PC-3 (cell line): ENCODE measurements at places on chromosomes 1 and 21. TPM values are rescaled to one million over a fixed set of nuclear protein-coding genes. Genes with fewer than 3 reads are reported as not detected.

KCNQ4 gene
- total RNA-seq, result 1.1 and 2.5 TPM in 2 replicates

PEAR1 gene
- 10.3 and 11.9 TPM in 2 replicates for total RNA-seq

GBP1 gene
- total RNA-seq, result 1.0 and 1.2 TPM in 2 replicates

MIGA1 gene
- total RNA-seq, result 6.5 and 8.8 TPM in 2 replicates

FCRL2 gene
- not detected in 2 replicates for total RNA-seq

SORT1 gene
- total RNA-seq, result 9.2 and 14.3 TPM in 2 replicates

LIPI gene
- total RNA-seq, result not detected in 2 replicates

CLDN17 gene
- not detected in 2 replicates for total RNA-seq

LCE2A gene
- total RNA-seq, result not detected in 2 replicates

SHISAL2A gene
- not detected in 2 replicates for total RNA-seq

GJA4 gene
- total RNA-seq, result not detected in 2 replicates

TBX15 gene
- total RNA-seq, result 0.58 TPM in 1 of 2 replicates, not detected in the other

SYTL1 gene
- 26.8 and 34.3 TPM in 2 replicates for total RNA-seq

FDPS gene
- 301 and 313 TPM in 2 replicates for total RNA-seq

TACSTD2 gene
- 94.2 and 129 TPM in 2 replicates for total RNA-seq

CYP4X1 gene
- total RNA-seq, result 0.52 and 1.0 TPM in 2 replicates

DFFB gene
- 17.1 and 19.6 TPM in 2 replicates for total RNA-seq

PGM1 gene
- 124 and 132 TPM in 2 replicates for total RNA-seq

HOOK1 gene
- total RNA-seq, result 5.0 TPM in 2 replicates

CEP85 gene
- 30.6 and 30.8 TPM in 2 replicates for total RNA-seq

CYP2J2 gene
- 0.44 and 0.75 TPM in 2 replicates for total RNA-seq

ARHGEF11 gene
- 31.1 and 43.9 TPM in 2 replicates for total RNA-seq

KCTD3 gene
- total RNA-seq, result 48.4 and 52.8 TPM in 2 replicates

CFAP45 gene
- 1.6 and 4.8 TPM in 2 replicates for total RNA-seq

CAMSAP2 gene
- 28.6 and 29.5 TPM in 2 replicates for total RNA-seq

CD34 gene
- total RNA-seq, result not detected in 2 replicates

ADCY10 gene
- not detected in 2 replicates for total RNA-seq

ST6GALNAC3 gene
- total RNA-seq, result not detected in 2 replicates

SMIM1 gene
- 10.8 and 14.3 TPM in 2 replicates for total RNA-seq

PSMA5 gene
- 84.1 and 86.9 TPM in 2 replicates for total RNA-seq

FLVCR1 gene
- total RNA-seq, result 13.9 and 15.4 TPM in 2 replicates

AIRE gene
- total RNA-seq, result not detected in 2 replicates

AMY1B gene
- not detected in 2 replicates for total RNA-seq

HMGN1 gene
- 335 and 338 TPM in 2 replicates for total RNA-seq

RNF186 gene
- 0.69 TPM in 1 of 2 replicates, not detected in the other for total RNA-seq

CSF1 gene
- 2.0 and 4.1 TPM in 2 replicates for total RNA-seq

ADAMTSL4 gene
- 0.81 and 0.87 TPM in 2 replicates for total RNA-seq

AMIGO1 gene
- total RNA-seq, result 2.7 and 2.8 TPM in 2 replicates

CLIC6 gene
- total RNA-seq, result not detected in 2 replicates

LINGO4 gene
- total RNA-seq, result not detected in 2 replicates

NEK2 gene
- 42.7 and 47.5 TPM in 2 replicates for total RNA-seq

TRIM45 gene
- 3.1 and 4.3 TPM in 2 replicates for total RNA-seq
